ENCODE measurements at places on chromosomes 13 and 19.

GRCh38 chr13:93145199-93145598, 81.4 kb upstream of the GPC6 start:
- DNase-seq: no peak

DNA sequence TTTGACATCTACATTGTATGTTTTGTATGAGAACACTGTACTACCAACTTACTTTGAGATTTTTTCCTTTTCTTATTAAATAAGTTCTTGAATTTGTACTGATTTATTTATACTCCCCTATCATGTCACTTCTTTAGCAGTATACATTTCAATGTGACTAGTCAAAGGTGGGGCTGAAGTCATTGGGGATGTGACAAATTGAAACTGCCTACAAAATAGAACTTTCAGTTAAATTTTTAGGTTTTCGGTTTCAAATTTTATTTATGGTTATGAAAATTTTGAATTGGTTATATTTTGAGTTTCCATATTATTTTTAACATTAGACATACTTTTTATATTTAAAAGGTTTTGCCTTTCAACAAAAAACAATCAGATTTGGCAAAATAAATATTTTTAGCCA, 221.6 kb downstream of the NBEA start:
- no peak for DNase-seq

GRCh38 chr13:100666124-100666523, 8.5 kb downstream of the TMTC4 start:
- DNase-seq: no peak

DNA sequence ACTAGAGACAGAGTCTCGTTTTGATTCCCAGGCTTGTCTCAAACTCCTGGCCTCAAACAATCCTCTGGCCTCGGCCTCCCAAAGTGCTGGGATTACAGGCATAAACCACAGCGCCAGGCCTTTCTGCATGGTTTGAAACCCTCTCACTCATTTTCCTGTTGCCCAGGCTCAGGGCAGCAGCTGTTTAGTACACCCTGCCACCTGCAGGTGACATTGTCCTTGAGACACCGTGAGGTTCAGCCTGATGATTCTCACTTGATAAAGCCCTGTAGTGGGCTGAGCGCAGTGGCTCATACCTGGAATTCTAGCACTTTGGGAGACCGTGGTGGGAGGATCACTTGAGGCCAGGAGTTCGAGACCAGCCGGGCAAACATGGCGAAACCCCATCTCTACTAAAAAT, 12.5 kb downstream of the IL12RB1 start:
- DNase-seq: no peak

GRCh38 chr13:45807520-45808099, 43.9 kb downstream of the SIAH3 start:
- no peak for DNase-seq

- no peak for DNase-seq
Observed at GRCh38 chr19:5020368-5020767, 51.5 kb downstream of the KDM4B start.

GRCh38 chr19:41195675-41196497, 2.9 kb downstream of the CYP2S1 start:
- no peak for DNase-seq

GRCh38 chr13:42041684-42042035, 6.8 kb upstream of the DGKH start:
- DNase-seq: no peak

GRCh38 chr13:40515702-40516101, 150.7 kb downstream of the FOXO1 start:
- DNase-seq: no peak

DNA sequence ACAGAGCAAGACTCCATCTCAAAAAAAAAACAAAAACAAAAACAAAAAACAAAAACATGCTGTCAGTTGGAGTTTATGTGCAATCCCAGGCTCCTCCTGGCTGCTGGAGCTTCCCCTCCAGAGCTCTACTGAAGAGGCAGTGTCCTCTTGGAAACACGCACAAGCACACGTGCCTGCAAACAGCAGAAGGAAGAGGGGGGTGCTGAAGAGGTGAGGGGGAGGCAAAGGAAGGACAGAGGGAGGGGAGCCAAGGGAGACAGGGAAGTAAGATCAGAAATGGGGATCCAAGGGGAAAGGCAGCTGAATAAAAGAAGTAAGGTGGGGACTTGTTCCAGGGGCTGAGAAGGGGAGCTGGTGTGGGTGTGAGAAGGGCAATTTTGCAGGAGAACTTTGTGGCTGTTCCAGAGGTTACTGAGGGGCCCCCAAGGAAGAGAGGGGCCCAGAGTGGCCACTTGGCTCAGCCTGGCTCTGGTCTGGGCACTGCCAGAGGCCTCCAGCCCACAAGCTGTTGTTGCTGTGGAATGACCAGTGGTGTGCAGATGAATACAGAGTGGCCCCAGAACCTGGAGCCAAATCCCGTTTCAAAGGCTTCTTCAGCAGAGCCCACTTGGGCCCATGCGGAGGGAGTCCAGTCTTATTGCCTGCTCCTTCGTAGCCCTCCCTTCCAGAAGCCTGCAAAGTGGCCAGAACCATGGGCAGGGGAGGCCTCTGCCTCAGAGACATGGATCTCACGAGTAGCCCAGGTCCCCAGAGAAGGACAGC, 34.4 kb downstream of the LYL1 start:
- DNase-seq: no peak
